ENCODE measurements at places on chromosomes 13 and 19.

- no peak for DNase-seq
These were observed 46.2 kb upstream of the RFXAP start for GRCh38 chr13:36772853-36773252.

DNA sequence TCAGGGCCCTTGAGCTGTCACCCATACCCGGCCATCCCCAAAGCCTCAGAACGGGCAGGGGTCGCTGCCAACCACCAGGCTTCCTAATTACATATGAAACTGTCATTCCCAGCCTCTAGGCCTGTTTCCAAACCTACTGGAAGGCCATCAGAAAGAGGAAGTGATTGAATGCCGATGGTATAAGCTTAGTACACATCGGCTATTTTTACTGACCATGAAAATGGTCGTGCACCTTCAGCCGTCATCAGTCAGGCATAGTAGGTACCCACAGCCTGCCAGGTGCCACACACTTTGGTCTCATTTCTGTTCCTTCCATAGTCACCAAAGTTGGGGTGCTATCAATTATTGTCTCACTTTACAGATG lies 10.2 kb downstream of the KRI1 start:
- no peak for DNase-seq

GRCh38 chr13:76029706-76030105 lies 393.6 kb downstream of the LMO7 start:
- no peak for DNase-seq

- DNase-seq, result no peak
These were observed 9.8 kb upstream of the MICU2 start for GRCh38 chr13:21613791-21614190.

DNA sequence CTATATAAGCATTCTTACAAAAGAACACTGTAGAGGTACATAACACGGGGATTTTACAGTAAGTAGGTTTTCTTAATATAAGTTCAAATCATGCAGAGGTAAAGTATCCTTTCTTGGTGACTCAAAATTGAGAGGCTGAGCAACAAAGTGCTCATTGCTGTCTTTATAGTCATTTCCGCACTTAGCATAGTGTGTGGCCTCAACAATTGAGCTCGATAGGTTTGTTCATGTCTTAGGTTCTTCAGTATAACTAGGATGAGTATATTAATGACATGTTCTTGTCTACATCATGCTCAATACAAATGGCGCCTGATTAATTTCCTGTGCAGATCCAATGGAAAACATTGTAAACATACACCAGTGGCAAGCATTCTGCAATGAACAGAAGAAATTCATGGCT lies 1.4 kb downstream of the WDFY2 start:
- peak; percentile 38 for DNase-seq

- DNase-seq, result no peak
These were observed 23.7 kb upstream of the GPR18 start for GRCh38 chr13:99281811-99282263.

DNA sequence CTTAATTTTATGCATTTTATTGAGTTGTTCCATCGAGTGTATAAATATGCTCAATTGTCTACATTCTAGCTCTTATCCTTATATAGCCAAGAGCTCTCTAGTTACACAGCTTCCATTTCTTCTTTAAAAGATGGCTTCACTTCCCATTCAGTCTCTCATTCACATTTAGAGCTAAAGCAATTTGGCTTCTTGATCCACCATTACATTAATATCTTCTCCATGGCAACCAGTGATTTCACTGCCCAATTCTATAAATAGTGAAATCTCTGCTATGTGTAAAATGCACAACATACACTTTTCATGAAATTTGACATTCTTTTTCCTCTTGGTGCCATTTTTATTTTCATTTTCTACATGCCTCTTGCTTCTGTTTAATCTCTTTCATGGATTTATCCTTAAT lies 696.9 kb upstream of the ATXN8OS start:
- DNase-seq, result no peak

- DNase-seq, result no peak
These were observed 21.2 kb downstream of the PROZ start for GRCh38 chr13:113179374-113180230.

GRCh38 chr13:104404325-104404724 lies 1338.1 kb upstream of the SLC10A2 start:
- DNase-seq, result no peak

GRCh38 chr19:57558525-57558924 lies 1.1 kb downstream of the ZNF550 start:
- DNase-seq, result no peak

GRCh38 chr19:3094601-3095440 lies 659 bp downstream of the GNA11 start:
- DNase-seq, result no peak

DNA sequence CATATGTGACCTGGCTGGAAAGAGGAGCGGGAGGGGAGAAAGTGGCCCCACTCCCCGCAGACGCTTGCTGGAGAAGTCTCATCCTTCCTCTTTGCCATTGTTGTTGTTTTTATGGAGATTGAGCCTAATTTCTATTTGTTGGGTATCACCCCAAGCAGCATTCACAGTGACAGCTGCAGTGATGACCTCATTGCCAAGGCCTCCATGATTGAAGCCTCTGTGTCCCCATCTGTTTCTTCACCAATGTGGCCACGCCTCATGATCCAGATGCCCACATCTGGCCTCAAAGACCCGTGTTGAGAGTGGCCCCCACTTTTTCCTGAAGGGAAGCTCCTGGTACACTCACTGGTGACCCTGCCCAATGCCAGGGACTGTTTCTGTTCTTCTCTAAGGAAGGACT lies 154.2 kb downstream of the SLC7A1 start:
- no peak for DNase-seq

DNA sequence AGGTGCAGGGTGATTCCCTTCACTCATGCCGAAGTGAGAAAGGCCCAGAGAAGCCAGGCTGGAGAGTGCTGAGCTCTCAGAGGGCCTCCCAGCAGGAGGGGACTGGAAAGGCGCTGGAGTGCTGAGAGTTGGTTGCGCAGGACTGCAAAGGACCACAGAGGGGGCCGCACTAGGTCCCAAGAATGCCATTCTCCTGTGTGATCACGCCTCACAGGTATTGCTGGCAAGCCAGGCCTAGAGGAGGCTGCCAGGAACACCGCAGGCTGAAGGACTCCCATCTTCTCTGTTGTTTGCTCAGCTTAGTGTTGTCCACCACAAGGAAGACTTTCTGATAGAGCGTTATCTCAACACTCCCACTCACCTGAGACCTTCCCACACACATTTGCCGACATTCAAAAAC lies 165.0 kb downstream of the FGF14 start:
- DNase-seq, result no peak

GRCh38 chr13:47798906-47799305 lies 202.2 kb downstream of the SUCLA2 start:
- DNase-seq, result no peak

DNA sequence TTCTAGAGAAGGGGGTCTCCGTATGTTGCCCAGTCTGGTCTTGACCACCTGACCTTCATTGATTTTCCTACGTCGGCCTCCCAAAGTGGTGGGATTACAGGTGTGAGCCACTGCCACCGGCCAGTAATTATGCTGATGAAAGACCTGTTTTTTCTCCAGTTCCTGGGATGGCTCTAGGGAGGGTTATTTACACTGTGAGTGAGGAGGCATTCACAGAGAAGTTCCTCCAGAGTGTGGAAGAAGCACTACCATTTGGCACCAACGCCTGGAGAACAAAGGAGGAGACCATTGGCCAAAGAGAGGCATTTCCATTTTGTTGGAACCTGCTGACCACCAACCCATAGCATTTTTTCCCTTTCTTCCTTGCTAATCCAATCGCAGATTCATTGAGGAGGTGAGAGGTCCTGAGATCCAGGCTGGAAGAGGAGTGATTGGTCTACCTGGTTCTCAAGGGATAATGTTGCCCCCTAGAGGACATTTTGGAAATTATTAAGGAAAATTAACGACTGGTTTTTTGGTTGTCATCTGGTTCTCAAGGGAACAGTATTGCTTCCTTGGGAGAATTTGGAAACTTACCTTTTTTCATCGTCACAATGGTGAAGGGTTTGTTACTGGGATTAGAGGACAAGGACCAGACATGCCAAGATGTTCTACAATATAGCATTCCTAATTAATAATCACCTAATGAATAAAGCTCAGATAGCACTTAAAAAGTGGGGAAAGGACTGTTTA lies 5.5 kb upstream of the SAE1 start:
- peak; percentile 71 for DNase-seq

GRCh38 chr13:23766939-23767338 lies 122.3 kb downstream of the MIPEP start:
- no peak for DNase-seq

DNA sequence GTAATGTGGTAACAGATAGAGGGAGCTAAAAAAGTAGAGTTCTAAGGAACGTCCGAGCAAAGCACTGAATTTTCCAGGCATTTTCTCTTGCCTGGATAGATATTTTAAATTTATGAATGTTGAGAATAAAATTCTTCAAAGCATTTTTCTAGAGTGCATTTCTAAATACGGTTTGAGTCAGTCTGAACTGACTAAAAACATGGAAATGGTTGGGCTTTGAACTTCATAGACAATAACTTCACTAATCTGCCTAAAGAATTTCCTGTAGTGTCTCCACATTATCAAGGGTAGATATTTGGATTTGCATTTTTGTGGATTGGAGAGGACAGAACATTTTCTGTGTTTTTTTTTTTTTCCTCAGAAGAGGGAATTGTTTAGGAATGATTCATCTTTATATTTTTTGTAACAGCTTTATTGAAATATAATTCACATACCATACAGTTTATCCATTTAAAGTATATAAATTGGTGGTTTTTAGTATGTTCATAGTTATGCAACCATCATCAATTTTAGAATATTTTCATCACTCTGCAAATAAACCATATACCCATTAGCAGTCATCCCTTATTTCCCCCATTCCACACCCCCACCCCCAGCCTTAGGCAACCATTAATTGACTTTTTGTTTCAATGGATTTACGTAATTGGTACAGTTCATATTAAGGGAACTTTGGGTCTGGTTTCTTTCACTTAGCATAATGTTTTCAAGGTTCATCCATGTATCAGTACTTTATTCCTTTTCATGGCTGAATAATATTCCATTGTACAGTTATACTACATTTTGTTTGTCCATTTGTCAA lies 20.7 kb downstream of the GARRE1 start:
- no peak for DNase-seq

DNA sequence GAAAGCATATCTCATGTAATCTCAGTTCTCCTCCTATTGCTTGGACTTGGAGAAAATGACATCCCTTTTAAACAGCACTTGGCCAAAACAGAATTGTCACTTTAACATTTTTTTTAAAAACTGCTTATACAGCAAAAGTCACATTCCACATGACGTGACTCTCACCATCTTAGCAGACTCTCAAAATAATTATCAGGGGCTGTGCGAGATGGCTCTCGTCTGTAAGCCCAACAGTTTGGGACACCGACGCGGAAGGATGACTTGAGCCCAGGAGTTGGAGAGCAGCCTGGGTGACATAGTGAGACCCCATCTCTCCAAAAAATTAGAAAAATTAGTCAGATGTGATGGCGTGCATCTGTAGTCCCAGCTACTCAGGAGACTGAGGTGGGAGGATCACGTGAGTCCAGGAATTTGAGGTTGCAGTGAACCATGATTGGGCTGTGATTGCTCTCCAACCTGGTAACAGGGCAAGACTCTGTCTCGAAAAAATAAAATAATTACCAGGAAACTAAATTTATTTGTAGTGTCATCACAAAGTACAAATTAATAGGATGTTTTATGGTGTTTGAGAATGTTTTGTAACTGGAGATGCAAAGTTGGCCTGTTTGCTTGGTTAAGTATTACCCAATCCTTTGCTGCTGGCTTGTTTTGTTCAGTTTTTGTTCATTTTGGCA lies 8.8 kb downstream of the SAFB start:
- DNase-seq, result no peak

- DNase-seq, result no peak
These were observed 45.2 kb upstream of the GPI start for GRCh38 chr19:34319785-34320184.

- DNase-seq, result no peak
These were observed 42.6 kb downstream of the EFNB2 start for GRCh38 chr13:106492588-106493475.

GRCh38 chr19:44305457-44305856 lies 632 bp upstream of the ZNF235 start:
- DNase-seq, result no peak

DNA sequence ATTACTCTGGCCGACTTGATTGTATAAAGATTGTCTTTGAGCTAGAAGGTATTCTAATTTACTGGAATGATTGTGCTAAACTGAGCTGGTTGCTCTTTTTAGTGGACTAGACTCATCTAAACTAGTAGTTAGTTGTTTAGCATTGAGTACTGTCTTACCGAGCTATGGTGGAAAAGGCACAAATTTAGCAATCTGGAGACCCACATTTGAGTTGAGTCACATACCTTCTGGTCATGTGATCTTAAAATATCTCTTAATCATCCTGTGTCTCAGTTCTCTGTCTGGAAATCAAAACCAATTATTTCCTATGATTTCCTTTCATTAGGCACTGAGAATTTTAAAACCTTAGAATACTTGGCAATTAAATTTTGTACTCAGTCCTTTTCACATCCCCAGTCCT lies 349.5 kb downstream of the IRS2 start:
- DNase-seq, result no peak

- no peak for DNase-seq
These were observed 105.3 kb upstream of the CACNA1A start for GRCh38 chr19:13611596-13611995.

- DNase-seq, result no peak
These were observed 14.5 kb upstream of the CEACAM1 start for GRCh38 chr19:42542791-42543190.

GRCh38 chr19:22052644-22053013 lies 345 bp downstream of the ZNF257 start:
- no peak for DNase-seq

- DNase-seq, result no peak
These were observed 15.4 kb downstream of the ATP11A start for GRCh38 chr13:112705286-112705685.

DNA sequence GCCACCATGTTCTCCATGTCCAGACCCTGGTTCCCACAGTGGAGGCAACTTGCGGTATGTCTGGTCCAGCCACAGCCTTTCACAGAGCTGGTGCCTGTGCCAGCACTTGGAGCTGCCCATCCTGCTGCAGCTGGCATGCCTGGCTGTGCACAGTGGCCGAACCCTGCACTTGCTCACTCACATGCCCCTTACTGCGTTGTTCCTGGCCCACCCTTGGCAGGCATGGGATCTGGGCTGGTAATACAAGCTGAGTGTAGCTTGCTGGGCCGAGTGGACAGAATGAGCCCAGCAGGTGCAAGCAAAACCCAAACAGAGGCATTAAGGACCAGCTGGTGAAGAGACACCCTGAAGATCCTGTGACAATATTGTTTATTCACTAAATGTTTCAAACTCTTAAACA lies 583.9 kb upstream of the SLITRK6 start:
- DNase-seq, result no peak

Measured in KG1 (cell line).